ENCODE measurements at places on chromosomes 6 and 20.

DNA sequence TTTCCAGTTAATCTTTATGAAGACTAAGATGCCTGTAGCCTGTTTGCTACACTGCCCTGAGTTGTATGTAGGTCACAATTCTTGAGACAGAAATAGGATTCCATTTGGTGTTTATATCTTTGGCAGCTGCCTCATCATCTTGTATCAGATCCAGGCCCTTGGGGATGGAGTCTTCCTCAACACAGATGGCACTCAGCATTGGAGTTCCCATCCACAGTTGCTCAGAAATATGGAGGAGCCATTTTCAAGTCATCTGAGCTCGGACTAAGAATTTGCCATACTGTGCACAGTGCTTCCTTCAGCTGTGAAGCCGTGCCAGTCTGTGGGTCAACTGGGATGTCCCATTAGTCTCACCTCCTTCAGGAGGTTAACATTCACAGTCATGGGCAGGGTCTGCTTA lies 156.6 kb downstream of the ZDHHC14 start:
- no peak for DNase-seq

- peak; percentile 25 for DNase-seq
Observed at GRCh38 chr6:169263374-169263773, 9.7 kb upstream of the THBS2 start.

GRCh38 chr20:24868959-24869358 lies 80.1 kb upstream of the CST7 start:
- DNase-seq: no peak

GRCh38 chr6:42142118-42142835 lies at the start of gene C6orf132:
C6orf132 (minus strand) TSS chr6:42142620; CDS start chr6:42142444, 176 bp downstream.
- DNase-seq: peak; percentile 41

GRCh38 chr6:46605091-46605797 lies 47.4 kb downstream of the CYP39A1 start:
- DNase-seq: no peak

DNA sequence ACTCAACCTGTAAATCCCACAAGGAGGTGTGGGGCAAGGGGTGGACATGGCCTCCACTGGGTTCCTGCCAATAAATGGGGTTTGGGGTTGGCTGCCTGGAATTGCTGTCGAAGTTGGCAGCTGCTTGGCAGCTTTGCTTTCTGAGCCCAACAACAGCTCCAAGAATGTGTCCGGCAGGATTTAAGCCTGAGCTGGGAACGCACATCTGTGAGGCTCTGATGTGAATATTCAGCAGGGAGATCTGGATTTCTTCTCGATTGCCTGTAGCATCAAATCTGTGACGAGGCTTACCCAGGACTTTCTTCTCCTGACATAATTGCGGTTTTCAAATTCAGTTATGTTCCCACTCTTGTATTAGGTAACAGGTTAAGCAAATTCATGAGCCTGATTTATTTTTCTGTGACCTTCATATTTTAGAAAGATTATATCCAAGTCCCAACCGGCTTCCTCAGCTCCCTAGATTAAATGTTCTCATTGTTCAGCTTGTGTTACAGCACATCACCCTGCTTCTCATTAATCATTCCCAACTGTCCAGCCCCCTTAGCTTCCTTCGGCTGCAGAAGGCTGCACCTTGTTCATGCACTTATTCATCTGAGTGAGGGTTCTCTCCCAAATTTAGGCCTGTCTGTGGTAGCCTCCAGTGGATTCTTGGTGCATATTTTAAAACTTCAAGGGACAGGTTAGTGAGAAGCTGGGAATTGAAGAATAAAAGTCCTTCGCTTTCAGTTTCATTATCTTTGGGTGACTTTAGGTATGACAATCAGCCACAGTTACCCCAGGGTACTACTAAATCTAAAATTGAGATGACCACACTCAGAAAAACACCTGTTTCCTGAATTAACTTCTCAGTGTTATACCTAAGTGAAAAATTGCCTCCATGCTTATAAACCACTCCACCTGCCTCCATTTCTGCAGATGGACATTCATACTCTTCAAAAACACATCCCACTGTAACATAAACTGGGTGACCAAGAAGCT lies 310.0 kb downstream of the ESR1 start:
- no peak for DNase-seq

Measured in fibroblast of skin of right quadriceps (primary cell).